ENCODE measurements at places on chromosomes 11 and 22.

- H3K36me3 ChIP-seq: no peaks in the 10 kb centered on the region
- peaks cover 9% of the 10 kb centered on the region for H3K4me1 ChIP-seq
- H3K4me3 ChIP-seq: no peak overlapping the region
- no peaks in the 10 kb centered on the region for H3K27me3 ChIP-seq
These were observed 15.4 kb downstream of the P2RY6 start for GRCh38 chr11:73287400-73288101.

GRCh38 chr22:47275605-47276449 lies 513.4 kb downstream of the TBC1D22A start:
- no peak overlapping the region for H3K27ac ChIP-seq
- H3K4me3 ChIP-seq: no peak overlapping the region
- no peaks in the 10 kb centered on the region for H3K4me1 ChIP-seq
- no peaks in the 10 kb centered on the region for H3K36me3 ChIP-seq

GRCh38 chr11:32511926-32512325 lies 71.7 kb upstream of the EIF3M start:
- no peak overlapping the region for H3K4me3 ChIP-seq
- H3K27ac ChIP-seq: no peak overlapping the region
- DNase-seq: no peak
- peaks cover 5% of the 10 kb centered on the region for H3K27me3 ChIP-seq
- H3K36me3 ChIP-seq: no peaks in the 10 kb centered on the region

DNA sequence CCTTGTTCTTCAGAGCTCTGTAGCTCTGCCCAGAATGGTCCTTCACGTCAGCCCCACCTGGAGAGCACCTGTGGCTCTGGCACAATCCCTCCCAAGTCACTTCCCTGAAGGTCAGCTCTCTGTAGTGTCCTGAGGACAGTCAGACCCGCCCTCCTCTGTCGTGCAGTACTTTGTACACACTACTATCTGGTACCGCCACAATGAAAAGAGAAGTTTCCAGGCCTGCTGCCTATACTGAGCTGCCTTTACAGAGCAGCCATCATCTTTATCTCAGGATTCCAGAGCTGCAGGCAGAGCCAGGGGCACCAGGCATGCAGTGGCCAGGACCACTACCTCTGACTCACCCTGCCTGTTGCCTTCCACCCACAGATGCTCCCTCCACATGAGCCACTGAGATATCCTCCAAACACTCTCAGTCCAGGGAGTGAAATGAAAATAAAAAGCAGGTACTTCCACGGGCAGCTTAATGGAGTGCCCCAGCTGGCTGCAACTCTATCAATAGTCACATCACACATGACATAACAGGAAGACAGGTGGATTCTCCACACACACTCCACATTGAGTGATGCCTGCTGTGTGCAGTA lies 7.3 kb downstream of the PACSIN2 start:
- no peaks in the 10 kb centered on the region for H3K36me3 ChIP-seq
- H3K4me1 ChIP-seq: peaks cover 38% of the 10 kb centered on the region
- H3K4me3 ChIP-seq: no peak overlapping the region

- H3K4me1 ChIP-seq: no peaks in the 10 kb centered on the region
- H3K27me3 ChIP-seq: peaks cover 5% of the 10 kb centered on the region
- no peak overlapping the region for H3K27ac ChIP-seq
- H3K4me3 ChIP-seq: no peak overlapping the region
These were observed 63.2 kb upstream of the SNX19 start for GRCh38 chr11:130979386-130979972.

GRCh38 chr11:48045536-48045935 lies 65.2 kb downstream of the PTPRJ start:
- H3K36me3 ChIP-seq: peaks cover 3% of the 10 kb centered on the region
- H3K27ac ChIP-seq: peak overlapping the region; percentile 12
- H3K4me3 ChIP-seq: peak overlapping the region; percentile 4
- H3K27me3 ChIP-seq: peaks cover 4% of the 10 kb centered on the region
- H3K4me1 ChIP-seq: peaks cover 75% of the 10 kb centered on the region

Measured in immature natural killer cell (primary cell).